ENCODE measurements at places on chromosomes 13 and 19. TPM values are rescaled to one million over a fixed set of nuclear protein-coding genes. Genes with fewer than 3 reads are reported as not detected.

Gene OPA3
- polyA plus RNA-seq: 10.8 TPM

Gene KIR2DL4
- not detected for polyA plus RNA-seq

DNA sequence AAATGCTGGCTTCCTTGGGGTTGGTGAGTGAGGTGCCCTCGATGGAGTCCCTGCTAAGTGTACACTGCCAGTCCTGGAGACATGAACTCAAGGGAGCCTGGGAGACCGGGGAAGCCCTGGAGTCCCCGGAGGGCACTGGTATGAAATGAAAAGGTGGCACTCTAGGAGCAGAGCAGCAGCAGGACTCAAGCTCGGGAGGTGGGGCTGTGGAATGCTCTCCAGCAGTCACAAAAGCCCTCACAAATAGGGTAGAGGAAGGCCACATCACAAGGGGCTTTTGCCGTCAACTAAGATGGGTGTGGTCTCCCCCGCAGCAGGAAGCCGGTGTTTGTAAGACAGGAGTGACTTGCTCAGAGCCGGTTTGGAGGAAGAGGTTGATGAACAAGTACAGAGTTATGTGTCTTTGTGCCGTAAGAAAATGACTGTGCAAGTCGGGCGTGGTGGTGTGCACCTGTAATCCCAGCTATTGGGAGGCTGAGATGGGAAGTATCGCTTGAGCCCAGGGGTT, 19.3 kb downstream of the CCNE1 start:
- DNase-seq: no peak

GRCh38 chr13:60370343-60370742, 26.7 kb upstream of the TDRD3 start:
- no peak for DNase-seq

GRCh38 chr13:22740264-22740663, 440.5 kb upstream of the SGCG start:
- DNase-seq: no peak

DNA sequence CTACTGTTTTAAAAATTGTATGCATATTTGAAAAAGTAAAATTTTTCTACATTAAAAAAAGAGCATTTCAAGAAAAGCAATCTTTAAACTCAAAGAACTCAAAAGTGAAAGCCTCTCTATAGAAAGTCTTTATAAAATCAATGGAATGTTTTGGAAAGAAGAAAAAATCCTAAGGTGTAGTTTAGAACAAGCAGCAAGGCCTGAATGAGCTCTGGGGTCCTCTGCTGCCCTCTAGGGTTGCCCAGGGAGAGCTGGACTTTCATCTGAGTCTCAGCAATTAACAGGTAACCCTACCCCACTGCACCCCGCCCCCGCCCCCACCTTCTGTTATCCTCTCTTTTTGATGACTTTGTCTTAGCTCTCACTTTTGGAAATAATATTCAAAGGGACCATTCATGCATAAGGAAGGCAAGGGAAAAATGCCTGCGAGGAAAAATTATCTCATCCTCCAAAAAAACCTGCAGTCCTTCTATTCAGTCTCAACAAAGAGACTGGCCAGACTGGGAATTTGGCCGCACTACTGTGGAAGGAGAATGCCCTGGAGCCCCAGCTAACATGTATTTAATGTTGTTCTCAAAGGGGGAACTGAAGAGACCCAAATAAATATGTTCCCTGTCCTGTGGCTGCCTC, 24.1 kb downstream of the SLC25A30 start:
- DNase-seq: no peak

Gene PTPRS
- polyA plus RNA-seq: 67.1 TPM

DNA sequence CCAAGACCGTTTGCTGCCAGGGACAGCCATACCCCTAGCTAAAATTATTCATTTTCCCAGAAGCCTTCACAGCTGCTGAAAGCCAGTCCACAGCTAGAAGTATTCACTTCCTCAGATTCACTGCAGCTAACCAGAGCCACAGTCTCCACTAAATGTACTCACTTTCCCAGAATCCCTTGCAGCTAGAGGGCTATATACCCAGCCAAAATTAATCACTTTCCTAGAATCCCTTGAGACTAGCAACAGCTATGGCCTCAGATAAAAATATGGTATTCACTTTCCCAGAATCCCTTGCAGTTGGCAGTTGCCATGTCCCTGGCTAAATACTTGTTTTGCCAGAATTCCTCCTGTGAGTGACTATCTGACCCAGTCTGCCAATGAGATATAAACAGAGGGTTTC, 13.8 kb upstream of the MEIS3 start:
- no peak for DNase-seq

Gene ZIK1
- 17.0 TPM for polyA plus RNA-seq

DNA sequence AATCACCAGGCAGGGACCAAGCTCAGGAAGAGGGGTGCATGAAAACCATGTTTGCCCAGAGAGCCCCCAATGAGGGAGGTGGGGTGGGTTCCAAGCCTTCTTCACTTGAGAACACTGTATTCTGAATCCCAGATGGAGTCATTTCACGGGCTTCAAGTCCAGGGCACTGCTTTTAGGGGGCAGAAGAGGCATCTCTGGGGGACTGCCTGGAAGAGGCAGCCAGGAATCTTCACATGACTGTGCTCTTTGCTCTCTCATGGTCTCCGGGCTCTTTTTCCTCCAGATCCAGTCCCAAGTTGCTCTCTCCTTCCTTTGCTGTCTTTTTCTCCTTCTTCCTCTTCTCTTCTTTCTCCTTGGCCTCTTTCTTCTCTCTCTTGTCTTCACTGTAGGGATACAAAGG, 5.7 kb downstream of the SMIM24 start:
- no peak for DNase-seq

Gene DDX39A
- 51.0 TPM for polyA plus RNA-seq

Gene TTC9B
- 0.19 TPM for polyA plus RNA-seq

DNA sequence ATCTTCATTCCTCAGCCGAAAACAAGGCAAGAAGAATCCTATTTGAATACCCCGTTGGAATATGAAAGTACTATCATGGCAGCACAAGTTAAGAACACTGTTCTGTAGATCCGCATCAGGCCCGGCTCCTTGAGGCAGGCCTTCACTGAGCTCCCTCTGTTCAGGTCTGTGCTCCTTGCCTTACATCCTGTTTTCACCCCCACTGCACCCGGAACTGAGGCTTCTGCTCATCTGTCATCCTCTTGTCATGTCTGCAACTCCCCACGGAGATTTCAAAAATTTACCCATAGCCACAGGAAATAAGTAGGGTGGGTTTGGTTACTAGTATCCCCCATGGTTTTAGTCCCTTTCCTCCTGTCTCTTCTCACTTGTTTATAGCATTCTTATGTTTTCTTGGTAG, 861.9 kb downstream of the GPC5 start:
- DNase-seq: no peak

- DNase-seq: no peak
Measured at GRCh38 chr13:84641491-84641890, 759.2 kb upstream of the SLITRK1 start.

Gene KRTDAP
- 0.44 TPM for polyA plus RNA-seq

DNA sequence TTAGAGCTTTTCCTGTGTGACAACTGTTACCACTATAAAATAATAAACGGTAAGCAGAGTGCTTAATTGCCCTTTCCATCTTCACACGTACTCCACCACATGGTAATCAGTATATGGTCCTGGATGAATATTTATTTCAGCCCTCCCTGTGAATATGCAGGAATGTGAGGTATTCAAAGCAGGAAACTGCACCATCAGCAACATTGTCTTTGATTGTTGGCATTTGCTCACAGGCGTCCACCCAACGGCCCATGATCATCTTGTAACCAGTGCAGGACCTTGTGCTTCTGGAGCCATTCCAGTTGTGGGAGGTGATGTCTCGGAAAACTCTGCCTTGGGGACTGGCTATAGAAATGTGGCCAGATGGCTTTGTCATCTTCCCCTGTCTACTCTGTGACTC, 132.6 kb downstream of the COG6 start:
- DNase-seq: no peak

DNA sequence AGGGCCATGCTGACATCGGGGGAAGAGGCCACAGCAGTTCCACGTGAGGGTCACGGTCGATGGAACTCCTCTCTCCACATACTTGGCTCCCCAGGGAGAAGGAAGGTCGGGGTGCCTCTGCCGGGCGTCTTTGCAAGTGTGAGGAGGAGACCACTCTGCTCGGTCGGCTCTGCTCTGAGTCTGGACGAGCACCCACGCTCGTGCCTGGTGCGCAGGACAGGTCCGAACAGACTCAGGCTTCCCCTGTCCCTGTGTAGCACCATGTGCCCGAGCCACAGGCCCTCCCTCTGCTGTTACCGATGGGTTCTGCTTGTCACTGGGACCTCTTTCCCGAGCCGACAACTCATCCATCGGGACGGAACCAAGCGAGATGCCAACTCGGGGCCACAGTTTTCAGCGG, 35.1 kb downstream of the TMEM255B start:
- no peak for DNase-seq

DNA sequence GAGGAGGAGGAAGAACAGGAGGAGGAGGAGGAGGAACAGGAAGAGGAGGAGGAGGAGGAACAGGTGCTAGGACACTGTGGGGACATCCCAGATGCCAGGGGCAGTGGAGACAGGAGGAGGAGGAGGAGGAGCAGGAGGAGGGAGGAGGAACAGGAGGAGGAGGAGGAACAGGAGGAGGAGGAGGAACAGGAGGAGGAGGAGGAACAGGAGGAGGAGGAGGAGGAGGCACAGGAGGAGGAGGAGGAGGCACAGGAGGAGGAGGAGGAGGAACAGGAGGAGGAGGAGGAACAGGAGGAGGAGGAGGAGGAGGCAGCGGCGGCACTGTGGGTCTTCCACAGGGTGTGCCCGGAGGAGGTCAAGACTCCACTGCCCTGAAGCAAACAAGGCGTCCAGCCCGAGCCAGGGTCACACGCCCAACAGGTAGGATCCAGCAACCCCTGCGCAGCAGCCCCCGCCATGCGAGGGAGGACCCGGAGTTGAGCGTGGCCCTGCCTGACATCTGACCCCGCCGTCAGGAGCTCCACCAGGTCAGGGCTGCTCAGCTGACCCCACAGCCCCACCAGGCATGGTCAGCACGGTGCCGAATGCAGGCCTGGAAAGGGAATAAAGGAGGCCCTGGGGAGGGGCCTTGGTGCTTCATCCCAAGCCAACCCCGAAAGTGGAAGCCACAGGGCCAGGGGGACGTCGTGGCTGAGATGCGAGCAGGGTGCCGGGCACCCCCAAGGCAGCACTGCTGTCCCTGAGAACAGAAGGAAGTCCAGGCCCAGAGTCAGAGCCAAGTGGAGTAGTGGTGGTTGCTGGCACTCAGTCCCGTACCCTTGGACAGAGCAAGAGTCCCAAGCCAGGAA, 9.2 kb downstream of the SBNO2 start:
- no peak for DNase-seq

Gene TBC1D17
- polyA plus RNA-seq: 45.4 TPM

Gene MBD3L3
- polyA plus RNA-seq: not detected

- DNase-seq: no peak
Measured at GRCh38 chr13:95217920-95218830, 83.1 kb downstream of the ABCC4 start.

Gene CRX
- polyA plus RNA-seq: 0.14 TPM
